ENCODE measurements at places on chromosomes 3 and 15.

- DNase-seq: no peak
Measured at GRCh38 chr3:42654331-42655201, 1.1 kb downstream of the ZBTB47 start.

DNA sequence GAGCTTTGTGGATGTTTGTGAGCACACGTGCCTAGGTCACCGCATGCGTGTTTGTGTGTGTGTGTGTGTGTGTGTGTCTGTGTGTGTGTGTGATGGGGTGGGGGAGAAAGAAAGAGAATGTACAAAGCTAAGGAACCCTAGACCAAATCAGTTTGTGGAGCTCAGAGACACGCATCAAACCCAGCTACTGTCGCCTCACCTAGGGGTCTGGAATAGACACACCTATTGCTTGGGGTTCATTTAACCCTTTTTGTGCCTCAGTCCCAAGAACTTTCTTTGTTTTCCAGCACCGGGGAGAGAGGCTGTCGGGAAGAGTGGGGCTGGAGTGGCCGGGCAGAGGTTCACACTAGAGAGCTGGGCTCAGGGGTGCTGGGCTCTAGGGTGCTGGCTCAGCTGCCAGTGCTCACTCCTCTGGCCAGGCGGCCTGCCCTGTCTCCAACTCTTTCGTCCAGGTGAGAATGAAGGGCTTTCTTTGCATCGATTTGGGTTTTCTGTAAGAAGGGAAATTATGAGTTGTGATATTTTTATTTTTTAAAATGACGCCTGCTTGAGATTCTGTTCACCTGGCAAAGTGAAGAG lies 221.6 kb downstream of the MEIS2 start:
- no peak for DNase-seq

DNA sequence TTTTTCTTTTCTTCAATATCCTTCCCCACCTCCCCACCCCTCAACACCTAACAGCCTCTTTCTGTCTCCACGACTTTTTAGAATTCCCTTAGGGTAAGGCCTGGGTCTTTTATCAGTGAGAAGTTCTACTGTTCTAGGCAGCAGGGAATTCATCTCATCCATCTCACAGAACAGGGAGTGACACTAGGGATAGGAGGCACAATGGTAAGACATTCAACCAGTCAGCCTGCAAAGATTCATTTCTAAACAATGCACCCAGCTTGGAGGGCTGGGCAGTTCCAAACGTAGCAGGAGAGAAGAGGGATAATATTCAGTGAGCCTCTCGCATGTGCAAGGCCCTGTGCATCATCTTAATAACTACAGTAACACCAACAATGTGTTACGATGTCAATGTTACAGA lies 43.6 kb downstream of the LRIG1 start:
- no peak for DNase-seq

DNA sequence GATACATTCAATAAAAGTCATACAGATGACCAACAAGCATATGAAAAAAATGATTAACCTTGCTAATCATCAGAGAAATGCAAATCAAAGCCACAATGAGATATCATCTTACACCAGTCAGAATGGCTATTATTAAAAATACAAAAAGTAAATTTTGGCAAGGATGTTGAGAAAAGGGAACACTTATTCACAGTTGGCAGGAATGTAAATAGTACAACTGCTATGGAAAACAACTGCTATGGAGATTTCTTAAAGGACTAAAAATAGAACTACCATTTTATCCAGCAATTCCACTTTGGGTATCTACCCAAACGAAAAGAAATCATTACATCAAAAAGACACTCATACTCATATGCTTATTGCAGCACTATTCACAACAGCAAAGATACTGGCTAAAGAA lies 1121.8 kb downstream of the TBL1XR1 start:
- no peak for DNase-seq

DNA sequence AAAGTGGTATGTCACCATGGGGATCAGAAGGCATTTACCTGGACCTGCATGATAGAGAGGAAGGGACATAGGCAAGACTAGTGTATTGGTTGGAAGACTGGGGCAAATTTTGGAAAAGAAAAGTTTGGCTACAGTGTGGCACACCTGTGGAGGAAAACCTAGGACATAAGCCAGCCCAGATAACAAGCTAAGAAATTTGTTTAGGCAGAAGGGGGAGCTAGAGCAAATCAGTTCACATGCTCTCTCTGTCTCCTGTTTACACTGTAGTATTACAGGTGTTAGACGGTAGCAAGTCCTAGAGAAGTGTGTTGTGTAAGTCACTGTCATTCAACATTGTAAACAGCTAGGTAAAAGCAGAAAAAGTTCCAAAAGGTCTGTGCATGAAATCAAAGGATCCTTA lies 11.9 kb upstream of the ALDH1A2 start:
- no peak for DNase-seq

- DNase-seq: no peak
Measured at GRCh38 chr3:71129611-71130431, 453.7 kb downstream of the FOXP1 start.
